NT2/D1 (cell line): ENCODE measurements at places on chromosomes 12 and 14.

DNA sequence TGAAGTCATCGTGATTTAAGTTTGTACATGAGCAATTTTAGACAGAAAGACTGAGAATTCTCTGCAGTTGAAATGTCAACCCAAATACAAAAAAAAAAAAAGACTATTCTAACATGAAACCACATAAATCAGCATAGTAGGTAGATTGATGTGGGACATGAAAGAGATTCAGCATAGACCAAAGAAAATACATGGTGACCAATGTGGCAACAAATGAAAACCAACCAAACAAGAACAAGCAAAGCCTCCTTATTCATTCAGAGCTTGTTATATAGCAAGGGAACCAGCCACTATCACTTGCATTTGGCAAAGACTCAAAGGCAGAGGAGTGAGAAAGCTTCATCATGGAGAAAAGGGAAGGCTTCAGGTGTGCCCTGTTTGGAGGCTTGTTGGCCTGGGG lies 144.4 kb upstream of the TMPO start:
- no peak for DNase-seq

- DNase-seq = no peak
Measured at GRCh38 chr12:24561411-24561871, 387.5 kb downstream of the BCAT1 start.

DNA sequence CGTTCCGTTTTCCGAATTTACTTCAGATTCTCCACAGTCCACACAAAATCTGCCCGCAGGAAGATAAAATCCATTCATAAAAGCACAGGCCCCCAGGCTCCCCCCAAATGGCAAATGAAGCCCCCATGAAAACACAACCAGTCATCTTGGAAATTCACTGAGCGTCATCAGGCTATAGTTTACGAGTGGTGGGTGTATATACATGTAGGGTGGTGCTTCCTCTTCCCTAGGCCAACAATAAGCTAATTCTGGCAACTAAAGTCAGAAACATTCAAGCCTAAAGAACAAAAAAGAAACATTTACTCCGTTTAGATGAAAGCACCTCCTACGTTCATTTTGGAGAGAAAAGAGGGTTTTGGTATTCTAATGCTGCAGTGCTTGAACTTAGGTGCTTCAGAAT lies 5.8 kb downstream of the GPR68 start:
- no peak for DNase-seq

- DNase-seq = no peak
Measured at GRCh38 chr14:103626146-103626850, 2.7 kb upstream of the KLC1 start.

- peak; percentile 98 for DNase-seq
Measured at GRCh38 chr12:5222011-5222461, 178.4 kb downstream of the KCNA5 start.

GRCh38 chr12:57726884-57727757 lies 11.4 kb downstream of the AGAP2 start:
- DNase-seq = no peak

GRCh38 chr12:51901121-51901817 lies 6.0 kb upstream of the ACVRL1 start:
- DNase-seq = no peak

GRCh38 chr12:56591126-56591525 lies 39.0 kb downstream of the BAZ2A start:
- DNase-seq = no peak

DNA sequence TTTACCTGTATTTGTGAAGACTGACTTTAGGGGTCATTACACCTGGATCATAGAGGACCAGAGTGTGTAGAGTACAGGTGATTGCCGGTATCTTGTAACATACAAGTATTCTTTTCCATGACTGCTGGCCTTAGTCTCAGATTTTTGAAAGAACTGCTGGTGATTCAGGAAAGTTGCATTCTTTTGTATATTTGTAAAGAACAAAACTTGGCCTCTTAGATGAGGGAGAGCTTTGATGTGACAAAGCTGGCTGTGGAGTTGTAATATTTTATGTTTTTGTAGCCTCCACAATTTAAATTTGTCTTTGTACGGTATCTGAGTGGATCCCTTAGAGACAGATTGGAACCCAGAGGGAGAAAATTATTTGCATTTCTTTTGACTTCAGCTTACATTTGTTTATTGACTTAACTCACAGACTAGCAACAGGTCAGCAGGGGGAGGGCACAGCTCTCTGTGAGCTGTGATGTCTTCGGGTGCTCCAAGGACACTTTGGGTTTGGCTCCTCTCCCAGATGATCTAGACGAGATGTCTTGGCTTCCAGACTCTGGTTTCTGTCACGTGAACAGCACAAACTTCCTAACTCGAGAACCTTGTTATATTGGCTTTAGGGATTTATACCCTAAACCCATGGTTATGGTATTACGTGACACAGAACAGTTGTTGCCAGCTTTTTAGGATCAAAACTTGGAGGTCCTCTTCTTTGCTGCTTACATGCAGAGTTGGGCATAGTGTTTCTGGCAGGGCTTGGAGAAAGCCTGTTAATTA lies 65.9 kb downstream of the DAAM1 start:
- DNase-seq = no peak

DNA sequence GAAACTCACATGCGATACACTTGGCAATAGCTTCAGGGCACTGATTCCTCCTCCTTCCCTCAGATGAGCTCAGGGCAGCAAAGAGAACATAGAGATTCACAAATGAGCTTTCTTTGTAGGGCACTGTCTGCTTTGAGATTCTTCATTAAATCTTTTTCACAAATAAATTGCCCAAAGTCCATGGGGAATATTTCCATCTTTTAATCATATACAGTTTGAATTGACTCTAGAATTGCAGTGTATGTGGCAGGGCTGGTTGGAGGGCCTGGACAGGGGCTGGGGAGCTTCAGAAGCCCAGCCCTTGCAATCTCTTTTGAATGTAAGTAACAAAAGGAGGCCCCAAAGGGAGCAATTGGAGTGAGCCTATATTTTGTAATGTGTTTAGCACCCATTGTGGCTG lies 197.5 kb downstream of the NOVA1 start:
- DNase-seq = no peak

DNA sequence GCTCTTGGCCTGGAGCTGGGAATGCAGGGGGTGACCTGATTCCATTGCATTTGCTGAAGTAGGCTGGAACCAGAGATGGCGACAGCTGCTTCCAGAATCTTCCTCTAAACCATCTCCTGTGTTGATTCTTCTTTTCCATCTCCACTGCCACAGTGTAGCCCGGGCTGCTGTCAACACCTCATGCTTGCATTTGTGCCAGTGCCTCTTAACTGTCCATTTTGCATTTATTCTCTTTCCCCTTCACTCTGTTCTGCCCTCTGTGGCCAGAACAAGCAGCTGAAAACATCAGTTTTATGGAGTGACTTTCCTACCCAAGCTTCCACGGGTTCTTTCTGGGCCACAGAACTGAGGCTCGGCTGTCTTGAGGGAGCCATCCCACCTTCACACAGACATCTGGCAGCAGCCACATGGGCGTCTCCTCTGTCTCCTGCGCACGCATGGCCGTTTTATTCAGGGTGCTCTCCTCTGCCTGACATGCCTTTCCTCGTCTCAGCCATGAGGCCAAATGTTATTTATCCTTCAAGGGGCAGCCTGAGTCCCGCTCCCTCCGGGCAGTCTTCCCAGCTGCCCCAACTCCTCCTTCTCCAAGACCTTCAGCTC lies 51.7 kb downstream of the SMOC1 start:
- DNase-seq = no peak

DNA sequence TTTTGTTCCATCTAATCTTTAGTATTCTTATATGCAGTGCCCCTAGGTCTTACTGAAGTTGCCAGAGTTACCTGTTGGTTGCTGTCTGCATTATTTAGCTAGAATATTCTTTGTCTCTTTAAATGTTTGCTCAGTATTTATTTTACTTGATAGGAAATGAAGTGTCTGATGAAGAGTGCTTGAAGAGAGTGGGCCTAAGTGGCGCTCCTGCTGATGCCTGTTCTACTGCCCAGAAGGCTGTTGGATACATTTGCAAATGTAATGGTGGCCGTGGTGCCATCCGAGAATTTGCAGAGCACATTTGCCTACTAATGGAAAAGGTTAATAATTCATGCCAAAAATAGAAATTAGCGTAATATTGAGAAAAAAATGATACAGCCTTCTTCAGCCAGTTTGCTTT lies 18.9 kb downstream of the CMAS start:
- no peak for DNase-seq
